Type B pancreatic cell (in vitro differentiated cells): ENCODE measurements at places on chromosomes 6 and 20. TPM values are rescaled to one million over a fixed set of nuclear protein-coding genes. Genes with fewer than 3 reads are reported as not detected.

TFAP2D gene
- not detected in 2 replicates for total RNA-seq

OR12D3 gene
- total RNA-seq = not detected in 2 replicates

SEC63 gene
- 90.8 and 106 TPM in 2 replicates for total RNA-seq

- H3K27ac ChIP-seq = no peak overlapping the region
- H3K27me3 ChIP-seq = peaks cover 12% of the 10 kb centered on the region
- no peaks in the 10 kb centered on the region for H3K36me3 ChIP-seq
- H3K4me3 ChIP-seq = no peak overlapping the region
Measured at GRCh38 chr20:24787621-24788020, 161.4 kb upstream of the CST7 start.

- no peaks in the 10 kb centered on the region for H3K27me3 ChIP-seq
- no peak for DNase-seq
- peaks cover 21% of the 10 kb centered on the region for H3K36me3 ChIP-seq
- peaks cover 5% of the 10 kb centered on the region for H3K4me1 ChIP-seq
Measured at GRCh38 chr20:34806255-34806654, 19.2 kb downstream of the NCOA6 start.

DNA sequence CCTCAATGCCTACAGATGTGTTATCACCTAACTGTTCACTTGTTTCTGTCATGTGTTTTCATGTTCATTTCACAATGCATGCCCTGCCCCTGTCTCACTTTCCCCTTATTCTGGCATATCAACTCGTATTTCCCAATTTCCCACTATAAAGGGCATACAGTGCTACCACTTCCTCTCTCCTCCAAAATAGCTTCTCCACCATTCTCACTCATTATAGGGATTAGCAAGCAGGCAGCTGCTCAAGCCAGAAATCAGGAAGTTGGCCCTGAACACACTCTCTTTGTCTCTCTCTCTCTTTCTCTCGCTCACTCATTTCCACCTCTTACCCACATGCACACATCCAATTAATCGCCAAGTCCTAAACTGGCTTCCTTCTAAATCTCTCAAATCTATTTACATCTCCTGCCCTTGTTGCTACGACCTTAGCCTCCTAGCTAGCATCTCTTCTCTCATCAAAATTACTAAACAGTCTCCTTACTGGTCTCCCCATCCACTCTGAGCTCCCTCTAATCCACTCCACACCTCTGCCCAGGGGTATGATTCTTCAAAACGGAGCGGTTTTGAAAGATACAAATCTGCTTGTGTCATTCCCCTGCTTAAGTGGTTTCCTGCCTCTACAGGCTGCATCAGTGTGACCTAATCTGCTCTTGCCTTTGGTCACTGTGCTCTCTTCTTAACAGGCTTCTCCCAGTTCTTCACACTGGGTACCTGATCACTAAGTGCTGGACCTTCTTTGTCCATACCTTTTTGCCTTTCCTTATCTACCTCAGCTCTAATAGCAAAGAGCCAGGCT is 196.2 kb downstream of the BTBD9 start:
- no peak for DNase-seq
- no peak overlapping the region for H3K4me3 ChIP-seq
- H3K4me1 ChIP-seq = peaks cover 3% of the 10 kb centered on the region
- no peak overlapping the region for H3K27ac ChIP-seq

GRCh38 chr20:49647550-49647949 is 66.1 kb downstream of the B4GALT5 start:
- no peak overlapping the region for H3K4me3 ChIP-seq
- peaks cover 29% of the 10 kb centered on the region for H3K36me3 ChIP-seq
- H3K27ac ChIP-seq = no peak overlapping the region
- no peak for DNase-seq
